Thoracic aorta (tissue), 2 donors: ENCODE measurements at places on chromosomes 13 and 19.

DNA sequence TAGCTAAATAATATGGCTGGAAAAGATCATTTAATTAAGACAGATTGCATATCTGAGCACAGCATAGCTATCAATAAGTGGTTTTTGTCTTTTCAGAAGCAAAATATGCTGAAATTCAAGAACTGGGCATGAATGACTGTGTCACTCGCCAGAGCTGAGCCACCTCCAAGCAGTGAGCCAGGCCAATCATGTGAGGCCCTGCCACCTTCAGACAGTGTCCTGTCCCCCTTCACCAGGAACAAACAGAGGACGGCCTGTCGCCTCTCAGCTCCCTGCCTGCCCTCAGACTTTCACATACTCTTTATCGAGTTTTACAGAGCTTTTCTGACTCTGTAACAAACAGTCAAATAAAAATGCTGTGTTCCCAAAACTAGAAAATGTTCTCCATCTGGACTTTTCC is 171.0 kb upstream of the TSC22D1 start:
- no peak for DNase-seq

GRCh38 chr19:17402982-17403855 is 2.2 kb downstream of the BST2 start:
- no peak for DNase-seq

DNA sequence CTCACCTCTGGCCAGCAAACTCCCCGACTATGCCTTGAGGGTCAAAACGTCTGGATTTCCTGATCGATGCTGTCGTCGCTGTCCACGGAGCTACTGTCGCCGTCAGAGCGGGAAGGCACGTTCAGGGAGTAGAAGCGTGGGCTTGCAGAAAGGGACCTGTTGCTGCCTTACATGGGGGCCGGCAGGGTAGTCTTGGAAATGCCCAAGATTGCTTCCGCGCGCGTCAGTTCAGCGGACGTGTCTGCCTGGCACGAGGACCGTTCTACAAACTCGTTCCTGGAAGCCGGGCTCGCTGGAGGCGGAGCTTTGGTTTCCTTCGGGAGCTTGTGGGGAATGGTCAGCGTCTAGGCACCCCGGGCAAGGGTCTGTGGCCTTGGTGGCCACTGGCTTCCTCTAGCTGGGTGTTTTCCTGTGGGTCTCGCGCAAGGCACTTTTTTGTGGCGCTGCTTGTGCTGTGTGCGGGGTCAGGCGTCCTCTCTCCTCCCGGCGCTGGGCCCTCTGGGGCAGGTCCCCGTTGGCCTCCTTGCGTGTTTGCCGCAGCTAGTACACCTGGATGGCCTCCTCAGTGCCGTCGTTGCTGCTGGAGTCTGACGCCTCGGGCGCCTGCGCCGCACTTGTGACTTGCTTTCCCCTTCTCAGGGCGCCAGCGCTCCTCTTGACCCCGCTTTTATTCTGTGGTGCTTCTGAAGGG is 15.4 kb downstream of the RB1 start:
- DNase-seq = no peak

DNA sequence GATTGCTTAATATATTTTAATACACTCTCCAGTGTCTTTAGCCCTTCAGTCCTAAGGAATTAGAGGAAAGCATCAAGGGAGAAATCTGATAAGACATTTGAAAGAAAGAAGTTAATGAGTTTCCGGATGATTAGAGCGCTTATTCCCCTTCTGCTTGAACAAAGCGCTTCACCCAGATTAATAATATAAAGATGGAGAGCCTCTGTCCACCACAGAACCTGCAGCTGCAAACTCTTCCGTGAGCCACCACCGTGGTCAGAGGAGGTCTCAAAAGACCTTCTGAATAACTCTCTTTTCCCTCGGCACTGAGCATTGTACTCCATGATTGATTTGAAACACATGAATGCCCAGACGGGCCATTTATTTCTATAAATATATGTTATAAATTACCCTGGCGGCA is 14.2 kb upstream of the TUBGCP3 start:
- DNase-seq = no peak

DNA sequence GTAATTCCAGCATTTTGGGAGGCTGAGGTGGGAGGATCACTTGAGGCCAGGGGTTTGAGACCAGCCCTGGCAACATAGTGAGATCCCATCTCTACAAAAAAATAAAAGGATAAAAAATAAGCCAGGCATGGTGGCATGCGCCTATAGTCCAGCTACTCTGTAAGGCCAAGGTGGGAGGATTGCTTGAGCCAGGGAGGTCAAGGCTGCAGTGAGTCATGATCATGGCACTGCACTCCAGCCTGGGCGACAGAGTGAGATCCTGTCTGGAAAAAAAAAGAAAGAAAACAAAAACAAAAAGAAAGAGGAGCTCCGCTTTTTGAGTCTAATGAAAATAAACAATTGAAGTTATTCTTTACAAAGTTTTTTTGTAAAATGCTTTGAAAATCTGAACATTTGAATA is 326.2 kb downstream of the GPC5 start:
- DNase-seq = no peak

DNA sequence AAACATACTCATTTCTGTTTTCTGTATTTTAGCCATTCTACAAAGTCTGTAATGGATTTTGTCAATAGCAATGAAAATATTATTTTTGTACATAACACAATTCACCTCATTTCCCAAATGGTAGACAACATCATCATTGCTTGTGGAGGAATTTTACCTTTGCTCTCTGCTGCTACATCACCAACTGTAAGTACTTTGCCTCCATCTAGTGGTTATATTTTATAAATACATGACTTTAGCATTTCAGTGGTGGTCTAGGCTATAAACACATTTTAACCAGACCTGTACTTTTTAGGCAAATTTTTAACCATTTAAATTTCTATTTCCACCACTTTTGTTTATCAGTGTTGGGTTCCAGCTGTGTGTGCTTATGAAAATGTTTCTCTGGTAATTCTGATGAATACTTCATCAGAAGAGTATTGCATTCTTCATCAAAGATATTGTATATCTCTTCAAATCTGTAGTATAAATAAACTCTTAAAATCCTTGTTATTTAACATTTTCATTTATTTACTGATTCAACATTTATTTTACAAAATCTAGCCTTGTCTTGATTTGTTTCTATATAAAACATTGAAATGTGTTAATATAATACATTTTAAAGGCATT is 222.4 kb downstream of the NBEA start:
- no peak for DNase-seq

DNA sequence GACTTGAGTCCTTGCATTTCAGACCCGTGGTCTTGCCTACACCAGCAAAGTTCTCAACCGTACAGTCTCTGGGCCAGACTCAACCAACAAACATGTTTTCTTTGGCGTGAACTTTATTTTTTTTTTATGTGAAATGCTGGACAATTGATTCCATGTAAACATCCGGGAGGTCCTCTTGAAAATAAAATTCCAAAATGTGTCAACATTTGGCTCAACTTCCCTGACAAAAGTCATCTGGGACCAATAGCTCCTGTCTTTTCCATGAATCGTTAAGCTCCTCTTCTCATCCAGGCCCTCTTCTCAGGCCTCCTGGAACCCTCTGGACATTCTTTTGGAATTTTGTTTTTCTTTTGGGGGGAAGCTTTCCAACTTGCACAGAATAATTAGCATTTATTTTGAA is 2.7 kb downstream of the ALDH16A1 start:
- DNase-seq = no peak

- DNase-seq = no peak
These were observed 1.5 kb downstream of the CEBPA start for GRCh38 chr19:33300894-33301143.

- no peak for DNase-seq
These were observed 240.7 kb downstream of the UQCRFS1 start for GRCh38 chr19:28972058-28972852.

DNA sequence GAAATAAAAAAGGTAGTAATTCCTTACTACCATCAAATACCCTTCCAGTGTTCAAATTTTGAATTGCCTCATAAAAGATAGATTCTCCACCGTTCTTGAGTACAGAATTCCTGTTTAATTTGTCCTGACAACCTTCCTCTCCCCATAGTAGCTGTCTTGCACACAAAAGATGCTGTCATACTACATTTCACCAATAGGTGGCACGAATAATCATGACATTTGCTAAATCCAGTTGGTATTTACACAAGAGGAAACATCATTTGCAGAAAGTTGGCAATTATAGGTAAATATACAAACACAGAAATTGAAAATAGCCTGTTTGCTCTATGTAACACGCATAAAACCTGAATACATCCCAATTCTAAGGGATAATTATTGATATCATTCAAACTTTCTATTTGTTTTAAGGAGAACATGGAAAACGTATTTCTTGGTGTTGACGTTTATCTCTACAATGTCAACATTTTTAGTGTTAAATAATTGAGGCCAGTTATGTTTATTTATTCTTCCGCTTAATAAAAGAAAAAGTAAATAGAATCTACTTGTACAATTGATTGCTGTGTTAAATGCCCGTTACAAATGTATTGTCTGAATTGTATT is 58.3 kb upstream of the CLDN10 start:
- no peak for DNase-seq

DNA sequence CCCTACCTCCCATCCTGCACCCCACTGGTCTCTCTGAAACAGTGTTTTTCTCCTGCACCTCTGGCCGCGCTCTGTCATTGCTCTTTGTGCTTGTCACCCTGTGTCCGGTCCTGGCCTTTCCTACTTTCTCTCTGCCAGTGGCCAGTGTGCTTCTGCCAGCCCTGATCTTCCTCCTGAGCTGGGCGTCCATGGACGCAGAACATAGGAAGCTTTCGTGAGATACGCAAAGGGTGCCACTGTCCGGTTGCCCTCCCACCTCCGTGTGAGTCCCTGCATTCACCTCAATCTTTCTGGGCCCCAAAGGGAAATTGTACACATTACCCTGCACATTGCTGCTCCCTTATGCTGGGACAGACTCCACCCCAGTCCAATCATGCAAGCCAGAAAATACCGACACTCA is 105.7 kb upstream of the SOX1 start:
- no peak for DNase-seq

DNA sequence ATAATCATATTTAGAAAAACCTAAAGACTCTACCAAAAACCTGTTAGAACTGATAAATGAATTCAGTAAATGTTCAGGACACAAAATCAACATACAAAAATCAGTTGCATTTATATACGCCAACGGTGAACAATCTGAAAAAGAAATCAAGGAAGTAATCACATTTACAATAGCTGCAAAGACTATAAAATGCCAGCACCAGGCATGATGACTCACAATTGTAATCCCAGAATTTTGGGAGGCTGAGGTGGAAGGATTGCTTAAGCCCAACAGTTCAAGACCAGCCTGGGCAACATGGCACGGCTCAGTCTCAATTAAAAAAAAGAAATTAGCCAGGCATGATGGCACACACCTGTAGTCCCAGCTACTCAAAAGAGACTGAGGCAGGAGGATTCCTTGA is 7.0 kb downstream of the ZNF562 start:
- DNase-seq = no peak

GRCh38 chr13:74682746-74683145 is 548.5 kb upstream of the KLF12 start:
- DNase-seq = no peak

DNA sequence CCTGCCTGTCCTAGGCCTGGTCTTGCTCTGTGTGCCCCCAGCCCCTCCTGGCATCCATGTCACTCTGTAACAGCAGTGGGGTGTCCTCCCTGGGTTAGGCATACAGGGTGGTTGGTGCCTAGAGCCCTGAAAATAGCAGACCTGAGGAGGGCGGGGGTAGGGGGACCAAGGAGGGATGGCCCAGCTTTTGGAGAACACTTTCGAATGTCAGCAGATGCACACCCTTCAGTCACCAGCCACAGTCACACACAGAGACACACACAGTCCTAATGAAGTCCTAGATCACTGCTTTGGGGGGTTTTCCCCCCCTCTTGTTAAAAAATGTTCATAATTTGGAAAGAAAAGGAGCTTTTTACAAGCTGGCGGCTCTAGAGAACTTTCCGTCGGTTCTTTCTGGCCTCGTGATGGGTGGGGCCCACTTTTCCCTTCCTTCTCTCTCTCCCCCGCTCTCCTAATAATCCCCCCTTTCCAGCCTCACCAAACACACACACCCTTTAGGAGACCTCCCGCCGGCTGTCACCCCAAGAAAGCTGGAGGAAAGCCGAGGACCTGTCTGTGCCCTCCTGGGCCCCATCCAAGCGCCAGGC is 47.9 kb downstream of the LYL1 start:
- DNase-seq = no peak

- no peak for DNase-seq
These were observed 440.5 kb downstream of the OXGR1 start for GRCh38 chr13:96553796-96554195.

GRCh38 chr13:95262837-95263384 is 38.3 kb downstream of the ABCC4 start:
- no peak for DNase-seq

DNA sequence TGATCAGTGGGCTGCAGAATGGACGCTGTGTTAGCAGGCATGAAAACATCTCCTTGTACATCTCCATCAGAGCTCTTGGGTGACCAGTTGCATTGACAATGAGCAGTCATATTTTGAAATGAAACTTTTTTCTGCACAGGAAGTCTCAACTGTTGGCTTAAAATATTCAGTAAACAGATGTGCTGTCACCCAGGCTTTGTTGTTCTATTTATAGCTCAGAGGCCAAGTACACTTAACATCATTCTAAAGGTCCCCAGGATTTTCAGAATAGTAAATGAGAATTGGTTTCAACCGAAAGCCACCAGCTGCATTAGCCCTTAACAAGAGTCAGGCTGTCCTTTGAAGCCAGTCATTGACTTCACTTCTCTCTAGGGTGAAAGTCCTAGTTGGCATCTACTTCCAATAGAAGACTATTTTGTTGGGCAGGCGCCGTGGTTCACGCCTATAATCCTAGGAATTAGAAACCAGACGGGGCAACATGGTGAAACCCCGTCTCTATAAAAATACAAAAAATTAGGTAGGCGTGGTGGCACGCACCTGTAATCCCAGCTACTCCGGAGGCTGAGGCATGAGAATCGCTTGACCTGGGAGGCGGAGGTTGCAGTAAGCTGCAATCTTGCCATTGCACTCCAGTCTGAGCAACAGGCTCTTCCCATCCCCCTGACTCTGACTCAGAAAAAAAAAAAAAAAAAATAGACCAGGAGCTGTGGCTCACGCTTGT is 7.9 kb upstream of the PDE4A start:
- DNase-seq = no peak

- no peak for DNase-seq
These were observed 166.5 kb downstream of the ZNF486 start for GRCh38 chr19:20333508-20333907.

DNA sequence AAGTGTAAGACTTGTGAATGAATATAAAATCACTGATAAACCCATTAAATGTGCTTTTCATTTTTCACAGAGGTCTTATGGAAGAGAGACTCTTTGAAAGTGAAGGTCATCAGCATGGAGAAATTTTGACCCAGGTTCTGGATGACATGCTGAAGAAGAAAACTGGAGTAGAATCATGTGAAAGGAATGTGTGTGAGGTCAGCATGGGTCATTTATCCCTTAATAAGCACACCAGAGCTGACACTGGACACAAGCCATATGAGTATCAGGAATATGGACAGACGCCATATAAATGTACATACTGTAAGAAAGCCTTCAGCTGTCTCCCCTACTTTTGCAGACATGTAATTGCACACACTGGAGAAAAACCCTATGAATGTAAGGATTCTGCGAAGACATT is 29.0 kb downstream of the ZNF20 start:
- DNase-seq = no peak

- no peak for DNase-seq
These were observed 3.8 kb upstream of the ACTL9 start for GRCh38 chr19:8702350-8702749.

GRCh38 chr19:50520822-50521465 is 7.2 kb upstream of the ASPDH start:
- no peak for DNase-seq

- no peak for DNase-seq
These were observed 457.3 kb downstream of the EFNB2 start for GRCh38 chr13:106078191-106078590.
